ENCODE measurements at places on chromosomes 6 and 20.
A peak's percentile ranks its signal among the peaks of the same experiment; 100 is the strongest.

DNA sequence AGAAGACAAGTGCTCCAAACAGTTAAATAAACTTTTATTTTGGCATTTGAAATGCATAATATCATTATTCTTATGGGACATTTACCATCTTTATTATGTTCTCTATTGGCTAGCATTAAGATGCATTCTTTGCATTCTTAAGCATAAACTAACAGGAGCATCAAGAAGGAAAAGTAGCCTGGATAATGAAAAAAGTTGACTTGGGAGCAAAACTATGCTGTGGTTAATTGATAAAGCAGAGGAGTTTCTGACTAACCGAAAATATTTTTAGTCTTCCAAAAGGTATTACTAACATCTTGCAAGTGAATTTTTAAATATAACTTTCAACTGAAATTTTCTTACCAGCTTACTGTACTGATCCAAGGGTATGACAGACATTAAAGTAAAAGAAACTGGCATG, 140.3 kb downstream of the FLRT3 start:
- no peak for ATAC-seq

DNA sequence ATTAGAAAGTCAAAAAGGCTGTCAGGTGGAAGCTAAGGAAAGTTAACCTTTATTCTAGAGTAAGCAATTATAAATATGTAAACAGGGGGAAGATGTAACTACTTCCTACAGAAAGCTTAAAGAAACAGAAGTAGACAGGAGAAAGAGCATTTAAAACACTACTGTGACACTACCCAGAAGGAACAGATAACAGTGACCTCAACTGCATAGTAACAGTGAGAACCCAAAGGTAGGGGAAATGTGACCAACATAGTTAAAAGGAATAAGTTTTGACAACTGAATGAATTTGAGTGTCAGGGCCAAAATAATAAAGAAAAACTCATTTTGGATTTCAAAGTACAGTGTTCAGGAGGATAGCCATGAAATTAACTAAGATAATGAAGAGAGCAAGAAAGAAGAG, 43.5 kb downstream of the IBTK start:
- ATAC-seq = no peak

DNA sequence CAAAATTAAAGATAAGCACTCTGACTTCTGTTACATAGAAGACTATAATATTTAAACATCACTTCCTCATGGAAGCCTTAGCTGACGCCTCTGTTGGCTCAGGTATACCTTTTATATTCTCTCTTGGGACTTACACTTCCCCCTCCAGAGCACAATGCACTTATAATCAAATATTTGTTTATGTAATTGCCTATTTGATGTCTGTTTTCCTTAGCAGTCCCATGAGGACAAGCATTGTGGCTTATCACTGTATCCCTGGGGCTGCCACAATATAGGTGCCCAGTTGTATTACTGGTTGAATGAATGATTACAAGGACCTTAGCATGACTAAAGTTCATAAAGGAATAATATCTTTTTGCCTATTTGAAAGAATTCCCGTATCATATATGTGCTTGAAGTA, 186.7 kb upstream of the VGLL2 start:
- ATAC-seq = no peak

GRCh38 chr20:11331096-11331495, 586.6 kb upstream of the BTBD3 start:
- peak; percentile 31 for ATAC-seq

DNA sequence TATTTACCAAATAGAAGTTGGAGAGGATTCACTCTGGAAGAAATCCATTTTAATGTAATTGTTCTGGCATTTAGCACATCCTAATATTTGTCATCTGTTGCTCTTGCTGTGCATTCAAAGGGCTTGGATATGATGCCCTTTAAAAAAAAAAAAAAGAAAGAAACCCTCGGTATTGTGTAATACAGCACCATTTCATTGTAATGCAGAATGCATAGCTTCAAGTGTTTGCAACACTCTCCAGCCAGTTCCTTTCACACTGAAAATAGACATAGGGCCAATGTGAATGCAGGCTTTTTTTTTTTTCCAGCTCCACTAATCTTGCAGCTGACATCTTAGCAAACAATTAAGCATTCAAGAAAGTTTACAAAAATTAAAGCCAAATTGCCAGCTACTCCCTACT, 197.4 kb upstream of the POU3F2 start:
- peak; percentile 42 for ATAC-seq

GRCh38 chr6:2225422-2226392, 19.7 kb downstream of the GMDS start:
- no peak for ATAC-seq

- ATAC-seq = no peak
Observed at GRCh38 chr6:69456086-69456485, 340.7 kb downstream of the LMBRD1 start.

DNA sequence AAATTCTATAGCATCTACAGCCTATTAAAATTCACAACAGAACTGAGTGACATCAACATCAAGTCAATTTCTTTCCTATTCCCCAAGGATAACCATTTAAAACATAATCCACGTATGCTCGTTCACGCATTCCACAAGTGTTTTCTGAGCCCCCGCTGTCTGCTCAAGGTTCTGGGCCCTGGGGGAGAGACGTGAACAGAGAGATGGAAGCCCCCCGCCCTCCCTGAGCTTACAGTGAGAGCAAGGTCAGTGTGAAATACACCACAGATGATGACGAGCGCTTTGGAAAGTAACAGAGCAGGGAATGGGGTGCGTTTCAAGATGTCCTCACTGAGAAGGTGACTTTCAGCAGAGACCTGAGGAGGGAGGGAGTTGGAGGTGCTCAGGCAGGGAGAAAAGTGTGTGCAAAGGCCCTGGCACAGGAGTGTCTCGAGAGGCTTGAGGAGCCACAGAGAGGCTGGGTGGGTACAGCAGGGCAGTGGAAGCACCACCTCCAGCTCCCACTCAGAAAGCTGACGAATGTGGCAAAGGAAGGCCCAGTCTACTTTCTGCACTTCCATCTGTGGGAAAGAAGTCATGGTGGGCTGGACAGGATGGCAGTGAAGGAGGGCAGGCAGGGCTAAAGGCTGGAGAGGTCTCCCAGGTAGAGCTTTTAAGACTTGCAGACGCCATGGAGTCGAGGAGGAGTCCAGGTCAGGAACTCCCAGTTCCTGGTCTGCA, 88.3 kb downstream of the DLL1 start:
- no peak for ATAC-seq

DNA sequence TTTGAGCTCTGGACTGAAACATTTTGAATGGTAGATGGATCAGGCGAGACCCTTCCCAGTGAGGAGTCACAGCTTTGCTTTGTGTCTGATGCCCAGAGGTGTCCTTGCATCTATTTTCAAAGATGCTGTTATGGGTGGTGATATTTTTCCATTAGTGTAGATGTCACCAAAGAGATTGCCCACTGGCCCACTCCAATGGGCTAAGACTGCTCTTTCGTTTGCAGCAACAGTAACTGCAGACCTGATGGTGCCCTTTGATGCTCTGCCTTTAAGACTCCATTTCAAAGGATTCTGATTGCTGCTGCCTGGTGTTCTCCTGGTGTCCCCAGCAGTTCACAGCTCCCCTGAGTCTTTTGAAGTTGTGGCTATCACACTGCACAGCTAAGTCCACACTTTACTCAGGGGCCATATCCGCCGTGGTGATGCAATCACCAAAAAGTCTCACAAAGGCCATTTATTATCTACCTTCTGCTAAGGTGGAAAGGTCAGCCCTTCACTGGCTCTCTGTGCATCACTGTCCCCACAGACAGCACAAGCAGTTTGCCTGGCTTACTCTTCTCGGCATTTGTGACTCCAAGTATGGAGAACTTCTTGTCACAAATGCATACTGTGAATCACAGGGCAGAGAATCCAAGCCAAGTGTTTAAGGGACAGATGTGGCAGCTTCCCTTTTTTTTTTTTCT, 56.4 kb downstream of the NOX3 start:
- ATAC-seq = no peak

- no peak for ATAC-seq
Observed at GRCh38 chr6:2753743-2754142, 3.0 kb upstream of the MYLK4 start.

DNA sequence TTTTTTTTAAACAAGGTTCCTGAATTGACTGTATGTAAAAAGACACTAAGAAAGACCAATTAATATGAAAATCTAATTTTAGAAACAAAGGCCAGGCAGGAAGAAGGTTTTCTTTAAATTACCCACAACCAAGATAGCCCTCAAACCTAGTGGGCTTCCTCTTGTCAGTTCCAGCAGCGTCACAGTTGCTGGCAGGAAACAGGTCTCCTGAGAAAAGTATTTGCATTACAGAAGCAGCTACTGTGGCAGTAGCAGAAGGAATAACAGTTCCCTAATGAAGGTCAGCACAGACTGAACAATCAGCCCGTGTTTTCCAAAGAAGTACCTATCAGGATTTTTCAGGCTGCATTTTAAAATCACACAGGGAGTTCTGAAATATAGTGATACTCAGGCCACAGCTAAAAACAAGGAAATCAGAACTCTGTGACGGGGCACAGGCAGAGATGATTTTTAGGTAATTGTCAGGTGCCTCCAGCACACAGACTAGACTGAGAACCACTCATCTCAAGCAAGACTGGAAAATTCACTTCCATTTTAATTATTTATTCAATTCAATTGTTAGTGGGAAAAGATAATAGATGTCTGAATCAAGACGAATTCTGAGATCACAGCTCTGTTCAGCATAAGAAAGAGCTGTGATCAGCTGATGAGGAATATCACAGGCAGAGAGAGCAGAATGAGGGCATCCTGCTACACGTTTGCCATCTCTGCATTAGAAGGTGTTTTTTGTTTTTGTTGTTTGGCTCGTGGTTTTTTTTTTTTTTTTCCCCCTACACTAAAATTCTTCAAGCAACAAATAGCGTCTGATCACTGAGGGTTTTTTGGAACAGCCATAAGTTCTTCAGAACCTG, 230.5 kb upstream of the KHDRBS2 start:
- peak; percentile 46 for ATAC-seq

- no peak for ATAC-seq
Observed at GRCh38 chr20:33370291-33370690, 31.0 kb downstream of the CDK5RAP1 start.

DNA sequence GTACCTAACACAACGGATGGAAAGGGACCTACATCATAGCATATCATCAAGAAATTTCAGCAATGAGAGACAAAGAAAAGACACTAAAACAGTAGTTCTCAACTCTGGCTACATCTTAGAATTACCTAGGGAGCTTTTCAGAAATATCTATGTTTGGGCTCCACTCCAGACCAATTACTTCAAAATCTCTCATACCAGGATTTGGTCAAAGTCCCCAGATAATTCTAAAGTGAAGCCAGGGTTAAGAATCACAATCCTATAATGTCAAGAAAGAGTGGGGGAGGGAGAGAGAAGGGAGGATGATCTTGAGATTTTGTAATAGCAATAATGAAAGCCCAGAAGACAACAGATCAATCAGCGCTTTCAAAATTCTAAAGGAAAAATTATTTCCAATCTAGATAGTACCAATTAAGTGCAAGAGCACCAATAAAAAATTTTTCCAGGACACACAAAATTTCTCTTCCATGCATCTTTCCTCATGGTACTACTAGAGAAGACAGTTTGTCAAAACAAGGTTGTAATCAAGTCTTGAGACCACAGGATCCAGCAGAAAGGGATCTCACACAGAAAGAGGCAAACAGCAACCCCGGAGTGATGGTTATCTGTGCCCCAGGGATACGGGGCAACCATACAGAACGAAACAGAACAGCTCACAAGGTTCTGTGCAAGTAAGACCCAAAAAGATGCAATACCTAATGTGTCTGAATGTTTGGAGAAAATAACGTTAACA, 152.9 kb upstream of the DST start:
- no peak for ATAC-seq

DNA sequence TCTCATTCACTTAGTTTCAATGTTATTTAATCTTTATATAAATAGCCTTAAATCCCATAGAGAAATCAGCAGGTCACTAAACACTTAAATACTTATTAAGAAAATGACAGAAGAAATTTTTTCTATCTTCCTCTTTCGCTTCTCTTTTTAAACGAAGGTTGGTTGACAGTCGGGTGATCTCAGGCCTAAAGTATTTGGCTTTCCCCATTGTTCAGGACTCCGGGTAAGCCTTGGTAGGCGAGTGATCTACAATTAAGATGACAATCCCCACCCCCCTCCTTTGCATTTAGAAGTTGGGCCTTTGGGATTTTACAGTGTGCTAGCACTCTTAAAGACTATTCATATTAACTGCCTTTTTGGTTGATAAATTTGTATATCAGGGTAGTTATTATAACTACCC, 19.7 kb upstream of the UTRN start:
- peak; percentile 82 for ATAC-seq

DNA sequence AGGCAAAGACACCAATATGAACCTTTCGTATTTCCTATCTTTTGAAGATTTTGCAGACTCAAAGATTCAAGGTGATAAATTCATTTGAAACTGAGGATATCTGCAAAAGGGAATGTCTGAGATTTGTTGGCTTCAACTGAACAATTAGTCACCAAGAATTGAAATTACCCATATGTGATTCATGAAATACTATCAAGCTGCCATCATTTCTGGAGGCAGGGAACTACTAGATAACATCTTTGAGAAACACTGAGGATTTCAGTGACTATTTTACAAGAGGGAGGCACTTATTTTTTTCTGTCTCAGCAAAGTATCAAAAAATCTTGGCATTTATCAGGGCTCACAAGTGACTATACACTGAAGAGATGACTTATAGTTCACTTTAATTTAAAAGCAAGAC, 39.8 kb upstream of the MMS22L start:
- no peak for ATAC-seq

DNA sequence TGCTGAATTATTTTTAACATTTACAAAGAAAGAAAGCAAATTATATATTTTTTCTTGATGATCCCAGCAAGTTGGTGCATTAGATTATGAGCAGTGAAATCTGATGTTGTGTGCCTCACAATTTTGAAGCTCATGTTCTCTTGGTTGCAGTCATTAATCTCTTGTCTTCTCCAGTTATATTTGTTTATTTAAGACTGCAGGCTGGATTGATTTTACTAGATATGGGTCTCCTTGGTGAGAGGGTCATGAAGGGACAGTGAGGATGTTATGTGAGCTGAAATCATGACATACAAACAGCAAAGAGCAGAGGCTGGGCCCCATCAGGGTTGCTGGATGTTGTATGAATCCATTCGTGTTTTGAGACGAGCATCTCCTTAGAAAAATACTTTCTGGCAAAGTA, 64.2 kb upstream of the AKIRIN2 start:
- no peak for ATAC-seq

DNA sequence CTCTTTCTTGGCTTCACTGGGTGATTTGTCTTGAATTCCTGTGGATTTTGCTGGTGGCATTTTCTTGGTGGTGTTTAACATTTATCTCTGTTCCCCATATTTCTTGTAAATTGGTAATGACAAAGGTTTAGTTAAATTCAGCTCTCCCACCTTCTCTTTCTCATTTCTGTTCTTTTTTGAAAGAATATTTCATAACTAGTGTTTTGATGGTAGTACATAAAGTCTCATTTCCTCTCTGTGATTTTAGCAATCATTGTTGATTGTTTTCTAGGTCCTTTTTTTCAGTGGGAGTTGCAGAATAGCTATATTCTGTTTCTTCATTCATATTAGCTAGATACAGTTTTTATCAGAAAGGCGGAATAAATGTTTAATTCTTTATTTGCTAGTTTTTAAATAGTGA, 73.1 kb downstream of the QKI start:
- no peak for ATAC-seq

DNA sequence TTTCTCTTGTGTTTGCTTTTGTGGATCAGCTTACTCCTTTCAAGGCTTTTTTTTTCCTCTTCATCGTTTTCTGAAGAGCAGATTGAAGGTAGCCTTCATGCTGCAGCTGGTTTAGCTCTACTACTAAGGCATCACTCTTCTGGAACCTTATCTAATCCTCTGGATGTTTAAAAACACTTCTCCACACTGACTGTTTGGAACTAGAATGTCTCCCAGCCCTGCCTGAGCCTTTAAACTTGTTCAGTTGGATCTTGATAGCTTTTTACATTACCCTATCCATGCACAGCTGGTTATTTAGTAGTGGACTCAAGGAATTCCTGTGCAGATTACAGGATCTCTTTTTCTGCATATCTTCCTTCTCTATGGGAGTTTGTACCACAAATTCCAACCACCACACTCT, 108.9 kb upstream of the ASCC3 start:
- ATAC-seq = no peak
